ENCODE measurements at places on chromosomes 6 and 20. TPM values are rescaled to one million over a fixed set of nuclear protein-coding genes. Genes with fewer than 3 reads are reported as not detected.

The FOXF2 gene
- total RNA-seq = 1.2 TPM

The WFDC2 gene
- total RNA-seq = 57.7 TPM

The SPEF1 gene
- not detected for total RNA-seq

The ZNF334 gene
- total RNA-seq = 3.1 TPM

The FAM229B gene
- total RNA-seq = 23.3 TPM

The HLA-DQB2 gene
- total RNA-seq = 4.3 TPM

The SYNDIG1 gene
- 11.3 TPM for total RNA-seq

The TULP1 gene
- not detected for total RNA-seq

The MOCS1 gene
- 27.3 TPM for total RNA-seq

The DDX43 gene
- 1.3 TPM for total RNA-seq

The IDH3B gene
- total RNA-seq = 47.3 TPM

The SLC26A8 gene
- 0.24 TPM for total RNA-seq

The ADA gene
- 17.7 TPM for total RNA-seq

The GLP1R gene
- total RNA-seq = not detected

The GNRH2 gene
- total RNA-seq = not detected

The PRR18 gene
- 0.95 TPM for total RNA-seq

The SLC22A7 gene
- total RNA-seq = not detected

The LTA gene
- not detected for total RNA-seq

The TINAG gene
- total RNA-seq = not detected

The BTN3A1 gene
- 9.1 TPM for total RNA-seq

The CLPSL2 gene
- not detected for total RNA-seq

The SNX21 gene
- total RNA-seq = 55.4 TPM

The ARHGAP18 gene
- total RNA-seq = 18.7 TPM

The MEP1A gene
- not detected for total RNA-seq

The CLPSL1 gene
- total RNA-seq = not detected

The PAK5 gene
- total RNA-seq = not detected

The HLA-A gene
- total RNA-seq = 375 TPM

The BANF2 gene
- total RNA-seq = not detected

The RIMS1 gene
- total RNA-seq = 23.0 TPM

The NDUFAF4 gene
- 32.2 TPM for total RNA-seq

The ME1 gene
- total RNA-seq = 14.5 TPM

The GJA10 gene
- total RNA-seq = not detected

The SLC2A10 gene
- 19.2 TPM for total RNA-seq

The SCRT2 gene
- total RNA-seq = not detected

The CLVS2 gene
- total RNA-seq = not detected

The MLN gene
- not detected for total RNA-seq

The SUMO4 gene
- total RNA-seq = 1.8 TPM

The TTK gene
- total RNA-seq = 0.88 TPM

The BPIFB2 gene
- not detected for total RNA-seq

All from posterior vena cava (tissue), 2 donors.